Stimulated activated CD8-positive, alpha-beta memory T cell treated with anti-CD3 and anti-CD28 coated beads, Interleukin-2, amount 100 ng/mL, for 1 hour (primary cell): ENCODE measurements at places on chromosomes 4 and X.

DNA sequence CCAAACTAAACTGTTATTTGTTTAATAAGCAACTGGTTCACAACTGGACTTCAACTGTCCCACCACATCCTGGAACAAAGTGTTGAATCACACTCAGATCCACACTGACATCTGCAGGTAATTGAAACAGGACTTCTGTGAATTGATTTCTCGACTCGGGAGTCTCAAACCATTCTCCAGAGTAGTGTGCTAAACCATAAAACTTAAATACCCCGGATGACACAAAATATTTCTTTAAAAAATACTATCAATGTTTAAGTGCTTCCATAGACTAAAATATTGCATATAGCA lies 95.4 kb upstream of the PLAC1 start:
- no peak for DNase-seq

- no peak for DNase-seq
Measured at GRCh38 chr4:18698119-18698883, 676.7 kb upstream of the LCORL start.

DNA sequence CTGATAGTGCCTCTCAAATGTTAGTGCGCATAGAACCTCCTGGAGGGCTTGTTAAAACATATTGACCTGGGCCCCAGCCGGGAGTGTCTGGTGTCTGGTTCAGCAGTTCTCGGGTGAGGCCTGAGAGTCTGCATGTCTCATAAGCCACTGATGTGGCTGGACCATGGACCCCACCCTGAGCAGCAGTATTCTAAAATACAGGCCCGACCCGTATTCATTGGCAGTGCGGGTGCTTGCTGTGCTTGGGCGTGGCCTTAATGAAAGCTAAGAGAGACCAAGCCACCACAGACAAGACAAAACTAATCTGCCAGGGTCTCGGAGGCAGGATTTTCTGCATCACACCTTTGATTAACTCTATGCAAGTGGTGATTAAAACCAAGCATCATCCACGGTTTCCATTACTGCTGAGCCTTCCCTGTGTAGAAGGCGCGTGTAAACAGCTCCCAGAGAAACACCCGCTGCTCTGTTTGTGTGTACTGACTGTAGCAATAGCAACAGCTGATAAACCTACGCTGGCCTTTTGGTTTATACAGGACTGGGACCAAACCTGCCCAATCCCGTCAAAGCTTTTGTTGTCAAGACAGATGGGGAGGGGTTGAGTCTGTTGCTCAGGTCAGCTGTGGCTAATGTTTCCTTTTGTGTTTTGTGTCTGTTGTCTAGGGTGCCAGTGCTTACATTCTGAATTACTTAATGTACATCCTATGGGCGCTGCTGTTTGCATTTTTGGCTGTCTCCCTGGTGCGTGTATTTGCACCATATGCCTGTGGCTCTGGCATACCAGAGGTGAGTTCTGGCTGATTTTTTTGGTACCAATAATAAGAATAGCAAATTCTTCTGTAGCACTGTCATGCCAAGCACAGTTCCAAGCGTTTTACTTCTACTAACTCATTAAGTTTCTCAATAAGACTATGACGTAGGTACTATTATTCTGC lies 40.8 kb downstream of the CLCN4 start:
- DNase-seq: no peak

- DNase-seq: no peak
Measured at GRCh38 chr4:74109116-74109869, 10.3 kb upstream of the CXCL2 start.

GRCh38 chr4:73375328-73375741 lies 28.8 kb upstream of the ALB start:
- DNase-seq: no peak

GRCh38 chr4:148216321-148216720 lies 225.9 kb downstream of the NR3C2 start:
- no peak for DNase-seq

DNA sequence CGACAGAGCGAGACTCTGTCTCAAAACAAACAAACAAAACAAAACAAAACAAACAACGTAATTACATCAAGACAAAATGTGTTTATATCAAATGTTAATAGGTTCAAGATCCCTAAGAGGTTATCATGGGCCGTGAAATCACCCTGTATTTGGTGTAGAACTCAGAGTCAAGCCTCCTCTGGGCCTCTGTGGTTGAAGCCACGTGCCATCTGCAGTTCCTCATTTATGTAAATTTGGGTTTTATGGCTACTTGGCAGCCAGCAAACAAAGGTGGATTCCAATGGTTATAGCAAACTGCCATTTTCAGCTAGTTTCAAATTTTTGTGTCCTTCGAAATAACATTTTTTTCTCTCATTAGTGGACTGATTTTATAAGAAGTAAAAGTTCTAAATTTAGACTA lies 16.4 kb downstream of the NSDHL start:
- DNase-seq: no peak

GRCh38 chr4:5993876-5994811 lies 24.1 kb downstream of the C4orf50 start:
- DNase-seq: no peak

- no peak for DNase-seq
Measured at GRCh38 chrX:35699642-35700041, 98.5 kb upstream of the MAGEB16 start.
